Muscle of back (tissue), 13 donors: ENCODE measurements at places on chromosomes 3 and 15. TPM values are rescaled to one million over a fixed set of nuclear protein-coding genes. Genes with fewer than 3 reads are reported as not detected.

The PRTG gene
- 2.9 TPM for polyA plus RNA-seq

The ALG1L2 gene
- 0.75 TPM for polyA plus RNA-seq

The ATP13A5 gene
- 0.29 TPM for polyA plus RNA-seq

DNA sequence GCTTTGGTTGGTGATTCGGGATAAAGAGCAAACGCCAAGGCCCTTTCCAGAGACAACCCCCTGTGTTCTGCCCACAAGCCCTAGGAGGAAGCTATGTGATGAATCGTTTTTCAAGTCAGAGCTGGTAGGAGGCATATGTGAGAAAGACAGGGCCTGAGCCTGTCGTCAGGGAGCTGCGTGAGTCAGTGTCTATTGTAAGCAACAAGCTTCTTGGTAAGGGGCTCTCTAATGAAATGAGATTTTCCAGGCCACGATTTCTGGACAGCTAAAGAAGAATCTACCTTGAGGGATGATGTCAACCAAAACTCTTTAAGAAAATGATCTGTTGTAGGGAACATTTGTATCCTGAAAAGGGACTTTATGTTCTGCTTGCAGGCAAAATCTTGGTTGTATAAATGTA is 318.9 kb upstream of the IL12A start:
- no peak for DNase-seq

GRCh38 chr3:162534431-162534830 is 1037.8 kb downstream of the OTOL1 start:
- no peak for DNase-seq

- no peak for DNase-seq
Observed at GRCh38 chr3:42680806-42681205, 4.5 kb upstream of the KLHL40 start.

GRCh38 chr3:170270282-170270881 is 48.2 kb downstream of the PRKCI start:
- no peak for DNase-seq
